Stimulated activated CD8-positive, alpha-beta memory T cell treated with anti-CD3 and anti-CD28 coated beads, Interleukin-4, amount 100 ng/mL, for 24 hours (primary cell): ENCODE measurements at places on chromosomes 11 and 22.

DNA sequence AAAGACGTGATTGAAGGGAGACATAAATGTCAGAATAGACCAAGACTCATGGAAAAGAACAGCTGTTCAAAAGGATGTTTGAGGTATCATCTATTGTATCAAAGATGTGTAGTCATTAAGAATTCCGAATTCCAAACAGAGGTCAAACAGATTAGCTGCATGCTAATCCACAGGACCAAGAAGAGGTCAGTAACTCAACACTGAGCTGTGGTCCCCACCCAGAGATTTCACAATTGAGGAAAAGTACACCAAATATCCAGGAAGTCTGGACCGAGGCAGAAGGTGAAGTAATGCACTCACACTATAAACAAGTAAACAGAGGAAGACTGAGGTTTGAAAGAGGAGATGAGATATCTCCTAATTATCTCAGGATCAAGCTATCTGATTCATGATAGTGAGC lies 29.6 kb upstream of the OR5P2 start:
- DNase-seq, result no peak

DNA sequence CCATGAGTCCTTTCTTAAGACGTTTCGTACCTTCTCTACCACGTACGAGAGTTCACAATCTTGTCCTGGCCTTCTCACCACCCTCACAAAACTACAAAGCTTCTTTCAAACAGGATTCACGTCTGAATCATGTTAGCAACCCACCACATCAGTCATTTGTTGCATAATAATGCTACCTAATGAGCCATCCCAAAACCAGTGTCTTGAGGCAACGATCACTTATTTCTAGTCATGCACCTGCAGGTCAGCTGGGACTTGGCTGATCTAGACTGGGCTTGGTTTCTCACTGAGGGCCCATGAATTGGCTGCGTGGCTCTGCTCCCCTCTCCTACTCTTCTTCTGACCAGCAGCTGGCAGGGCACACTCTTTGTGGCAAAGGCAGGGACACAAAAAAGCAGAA lies 28.3 kb downstream of the LARGE1 start:
- DNase-seq, result no peak

DNA sequence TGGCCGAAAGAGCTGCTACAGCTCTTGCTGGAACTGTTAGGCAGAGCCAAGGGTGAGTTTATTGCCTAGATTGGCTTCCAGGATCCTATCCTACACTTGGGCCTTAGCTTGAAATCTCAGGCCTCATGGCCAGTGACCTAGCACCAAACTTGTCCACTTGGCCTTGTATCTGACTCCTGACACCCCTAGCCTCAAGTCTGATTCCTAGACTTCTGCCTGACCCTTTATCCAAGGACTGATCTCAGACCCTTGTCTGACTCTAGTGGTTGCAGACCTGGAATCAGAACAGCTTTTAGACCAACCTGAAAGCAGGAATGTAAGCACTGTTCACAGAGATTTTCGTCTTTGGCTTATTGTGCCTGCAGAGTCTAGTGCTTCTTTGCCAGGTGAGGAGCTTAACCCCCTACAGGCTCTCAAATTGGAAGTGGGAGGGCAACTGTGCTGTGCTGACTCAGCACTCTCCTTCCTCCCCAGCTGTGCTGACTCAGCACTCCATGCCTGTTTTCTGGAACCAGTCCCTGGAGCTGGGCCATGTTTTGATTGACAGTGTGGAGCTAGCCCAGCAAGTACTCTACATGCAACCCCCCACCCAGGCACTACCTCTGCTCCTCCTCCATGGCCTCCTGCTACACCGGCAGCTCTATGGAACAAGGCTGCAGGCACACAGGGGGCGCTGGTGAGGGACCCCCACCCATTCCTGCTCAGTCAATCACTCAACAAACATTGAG lies 35.1 kb downstream of the RRP8 start:
- DNase-seq, result no peak

DNA sequence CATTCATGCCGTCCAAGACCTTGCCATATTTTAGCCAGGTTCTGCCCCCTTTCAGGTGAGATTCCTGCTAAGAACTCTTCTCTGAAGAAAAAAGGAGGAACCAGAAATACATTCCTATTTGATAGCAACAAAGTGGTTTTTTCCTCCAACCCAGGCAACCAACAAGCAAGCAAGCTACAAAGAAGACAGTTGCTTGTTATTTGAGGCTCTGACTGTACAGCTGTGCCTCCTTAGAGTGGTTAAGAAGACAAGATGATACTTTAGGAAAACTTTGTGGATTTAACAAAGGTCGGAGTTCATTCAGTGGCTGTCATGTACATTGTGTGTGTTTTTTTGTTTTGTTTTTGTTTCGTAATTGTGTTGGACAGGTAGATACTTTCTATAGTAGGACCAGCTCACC lies 21.7 kb downstream of the TEAD1 start:
- no peak for DNase-seq

GRCh38 chr22:45221201-45221600 lies 19.5 kb downstream of the KIAA0930 start:
- DNase-seq, result no peak

DNA sequence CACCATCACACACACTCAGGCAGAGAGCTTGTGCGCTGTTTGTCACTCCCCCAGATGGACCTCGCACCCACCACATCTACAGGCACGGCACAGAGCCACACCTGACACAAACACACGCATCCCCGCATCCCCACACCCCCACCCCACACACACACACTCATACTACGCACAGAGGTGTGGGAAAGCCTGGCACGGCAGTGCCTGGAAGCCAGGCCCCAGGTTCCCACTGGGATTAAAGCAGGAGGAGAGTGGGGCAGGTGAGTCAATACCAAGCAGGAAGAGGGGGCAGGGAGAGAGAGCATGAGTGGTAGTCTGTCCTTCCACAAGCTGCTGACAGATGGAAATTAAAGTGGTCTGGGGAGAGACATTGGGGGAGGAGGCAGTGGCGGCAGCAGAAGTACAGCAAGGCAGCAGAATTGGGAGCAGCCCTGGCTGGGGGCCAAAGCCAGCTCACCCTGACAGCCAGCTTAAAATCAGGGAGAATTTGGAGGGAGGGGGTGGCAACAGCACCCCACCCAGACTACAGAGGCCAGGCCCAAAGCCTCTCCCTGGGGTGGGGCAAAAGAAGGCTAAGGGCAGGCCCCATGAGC lies 20.7 kb downstream of the TNKS1BP1 start:
- DNase-seq, result no peak

GRCh38 chr11:2036863-2037486 lies 39.3 kb upstream of the H19 start:
- DNase-seq, result no peak

DNA sequence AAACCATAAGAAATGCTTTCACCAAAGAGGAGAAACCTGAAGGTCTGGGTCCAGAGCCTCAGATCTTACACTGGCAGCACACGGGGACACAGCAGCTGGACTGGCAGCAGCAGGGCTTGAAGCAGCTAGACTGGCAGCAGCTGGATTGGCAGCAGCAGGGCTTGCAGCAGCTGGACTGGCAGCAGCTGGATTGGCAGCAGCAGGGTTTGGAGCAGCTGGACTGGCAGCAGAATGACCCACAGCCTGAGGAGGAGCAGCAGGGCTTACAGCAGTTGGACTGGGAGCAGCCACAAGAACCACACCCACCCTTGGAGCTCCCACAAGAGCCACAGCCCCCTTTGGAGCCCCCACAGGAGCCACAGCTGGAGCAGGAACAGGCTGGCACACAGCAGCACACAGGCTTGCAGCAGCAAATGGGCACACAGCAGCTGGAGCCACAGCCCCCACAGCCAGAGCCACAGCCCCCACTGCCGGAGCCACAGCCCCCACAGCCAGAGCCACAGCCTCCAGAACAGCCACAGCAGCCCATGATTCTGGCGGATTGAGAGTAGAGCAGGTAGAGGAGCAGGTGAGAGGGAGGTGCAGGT lies at the start of gene KRTAP5-11:
Gene KRTAP5-11 (minus strand): TSS at position 567 of the 587 bp plus-strand sequence. CDS start 38 bp downstream, at position 529.
- DNase-seq, result no peak

- peak; percentile 4 for DNase-seq
Measured at GRCh38 chr11:121194731-121195596, 93.9 kb downstream of the TECTA start.

- DNase-seq, result no peak
Measured at GRCh38 chr11:17066691-17067090, 10.8 kb downstream of the RPS13 start.

DNA sequence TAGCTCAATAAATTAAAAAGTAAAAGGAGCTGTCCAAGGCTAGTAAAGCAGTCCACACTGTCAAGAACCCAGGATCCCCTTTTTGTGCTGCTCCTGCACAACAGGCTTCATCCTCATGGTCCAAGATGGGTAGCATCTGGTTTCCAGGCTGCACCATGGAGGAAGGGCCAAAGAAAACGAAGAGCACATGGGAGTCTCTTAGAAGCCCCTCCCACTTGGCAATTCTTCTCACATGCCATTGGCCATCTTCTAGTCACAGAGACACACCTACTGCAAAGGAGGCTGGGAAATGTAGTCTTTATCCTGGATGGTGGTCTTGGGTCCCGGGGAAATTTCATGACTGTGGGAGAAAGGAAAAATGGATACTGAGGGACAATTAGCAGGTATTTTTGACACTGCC lies 37.8 kb downstream of the PRR5L start:
- no peak for DNase-seq

DNA sequence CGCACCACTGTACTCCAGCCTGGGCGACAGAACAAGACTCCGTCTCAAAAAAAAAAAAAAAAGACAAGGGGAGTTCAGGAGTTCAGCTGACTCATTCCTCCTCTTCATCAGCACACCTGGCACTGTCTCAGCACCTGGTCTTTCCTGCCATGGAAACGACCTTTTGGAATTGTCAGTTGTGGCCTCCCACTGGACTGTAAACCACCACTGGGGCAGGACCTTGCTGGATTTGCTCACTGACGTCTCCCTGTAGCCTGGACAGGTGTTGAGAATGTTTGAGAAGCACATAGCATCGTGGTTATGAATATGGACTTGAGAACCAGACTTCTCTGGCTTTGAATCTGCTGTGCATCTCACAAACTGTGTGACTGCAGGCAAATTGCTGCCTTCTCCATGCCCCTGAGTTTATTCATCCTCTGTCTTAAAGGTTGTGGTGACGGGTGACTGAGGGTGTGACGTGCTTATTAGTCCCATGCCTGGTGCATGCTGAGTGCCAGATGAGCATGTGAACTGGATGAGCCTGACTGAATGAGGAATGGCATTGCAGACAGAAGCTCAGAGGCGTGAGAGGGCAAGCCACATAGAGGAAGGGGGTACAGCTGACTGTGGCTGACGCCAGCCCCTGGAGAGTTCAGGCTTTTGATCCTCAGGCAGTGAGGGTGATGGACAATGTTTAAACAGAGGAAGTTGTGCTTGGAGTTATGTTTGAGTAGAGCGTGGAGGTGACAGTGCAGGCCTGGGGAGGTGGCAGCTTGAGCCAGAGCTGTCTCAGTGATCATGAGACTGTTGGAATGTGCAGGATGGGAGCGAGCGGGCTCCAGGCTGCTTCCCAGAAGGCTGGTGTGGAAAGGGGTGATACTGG lies 12.7 kb downstream of the TOM1 start:
- no peak for DNase-seq

DNA sequence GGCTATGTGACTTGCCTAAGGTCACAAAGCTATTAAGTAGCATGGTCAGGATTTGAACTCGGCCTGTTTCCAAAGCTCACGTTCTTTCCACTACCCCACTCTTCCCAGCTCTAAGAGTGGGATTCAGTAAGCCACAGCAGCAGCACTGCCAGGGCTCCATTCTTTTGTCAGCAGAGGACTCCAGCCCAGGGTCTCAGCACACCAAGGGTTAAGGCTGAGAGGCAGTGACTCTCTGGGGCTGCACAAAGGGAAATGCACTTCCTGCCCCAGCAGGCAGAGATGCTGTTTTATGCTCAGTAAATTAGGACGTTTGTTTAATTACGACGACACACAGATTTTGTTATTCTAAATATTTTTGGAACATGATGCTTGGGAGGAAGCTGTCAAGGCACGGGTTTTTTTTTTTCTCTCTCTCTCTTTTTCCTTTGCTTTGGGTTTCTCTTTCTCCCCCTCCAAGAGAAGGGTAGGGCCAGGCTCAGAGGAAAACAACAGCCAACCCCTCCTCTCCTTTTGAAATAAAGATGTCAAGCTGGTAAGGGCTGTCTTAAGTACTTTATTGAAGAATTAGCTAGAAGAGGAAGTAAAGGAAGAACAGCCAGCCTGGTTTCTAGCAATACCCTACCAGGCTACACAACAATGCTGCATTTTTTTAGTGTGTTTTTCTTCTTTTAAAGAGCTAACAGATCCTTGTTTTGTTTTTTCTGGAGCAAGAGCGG lies 2.8 kb downstream of the MYH9 start:
- DNase-seq, result no peak

DNA sequence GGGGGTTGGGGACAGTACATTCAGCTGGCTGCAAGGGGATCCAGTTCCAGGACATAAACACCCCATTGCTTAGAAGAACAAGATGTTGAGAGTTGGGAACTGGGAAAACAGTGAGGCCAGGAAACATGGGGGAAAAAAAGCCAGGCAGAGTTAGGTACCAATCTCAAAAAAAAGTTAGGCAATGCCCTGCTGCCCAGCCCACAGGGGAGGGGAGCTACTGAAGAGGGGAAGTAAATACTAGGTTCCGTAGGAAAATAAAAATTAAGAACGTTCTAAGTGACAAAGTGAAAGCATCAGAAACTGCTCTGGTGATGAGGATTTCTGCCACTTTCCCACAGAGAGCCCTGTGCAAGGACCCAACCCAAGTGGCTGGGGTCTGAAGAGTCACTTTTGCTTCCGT lies 12.0 kb downstream of the SPTBN2 start:
- DNase-seq, result no peak

DNA sequence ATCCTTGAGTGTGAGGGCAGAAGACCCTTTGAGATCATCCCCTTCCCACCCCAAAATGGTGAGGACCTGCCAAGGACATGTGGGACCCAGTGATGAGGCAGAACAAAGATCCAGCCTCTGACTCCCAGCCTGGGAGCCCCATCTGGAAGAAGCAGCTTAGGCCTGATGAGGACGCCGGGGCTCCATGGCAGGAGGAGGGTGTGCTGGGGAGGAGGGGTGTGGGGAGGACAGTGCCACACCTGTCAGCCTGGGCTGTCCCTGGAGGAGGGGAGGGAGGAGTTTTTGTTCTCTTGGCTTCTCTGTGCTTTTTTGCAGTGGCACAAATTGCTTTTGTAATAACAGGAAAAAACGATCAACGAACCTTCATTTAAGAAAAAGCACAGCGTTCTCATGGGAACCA lies 44.4 kb upstream of the DAGLA start:
- DNase-seq, result no peak

GRCh38 chr11:13135385-13136271 lies 126.5 kb downstream of the RASSF10 start:
- DNase-seq, result no peak

DNA sequence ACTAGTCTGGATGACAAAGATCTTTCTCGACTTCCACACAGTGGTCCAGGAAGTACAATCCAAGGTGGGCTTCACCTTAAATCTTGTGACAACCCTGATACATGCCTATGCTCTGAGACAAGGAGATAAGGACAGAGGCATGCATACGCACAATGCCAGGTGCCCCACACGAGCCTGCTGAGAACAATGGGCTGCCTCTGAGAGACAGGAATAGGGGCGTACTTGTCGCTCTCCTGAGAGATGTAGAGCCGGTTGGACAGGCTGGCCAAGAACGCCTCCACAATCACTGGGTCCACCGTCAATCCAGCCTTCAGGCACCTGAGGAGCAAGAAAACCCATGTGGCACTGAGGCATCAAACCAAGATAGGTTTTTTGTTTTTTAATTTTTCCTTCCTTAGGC lies 25.5 kb downstream of the SERPIND1 start:
- DNase-seq, result no peak
